Muscle of back (tissue), 13 donors: ENCODE measurements at places on chromosomes 2 and 18.

GRCh38 chr18:36406805-36407204, 109.3 kb downstream of the FHOD3 start:
- DNase-seq = no peak

DNA sequence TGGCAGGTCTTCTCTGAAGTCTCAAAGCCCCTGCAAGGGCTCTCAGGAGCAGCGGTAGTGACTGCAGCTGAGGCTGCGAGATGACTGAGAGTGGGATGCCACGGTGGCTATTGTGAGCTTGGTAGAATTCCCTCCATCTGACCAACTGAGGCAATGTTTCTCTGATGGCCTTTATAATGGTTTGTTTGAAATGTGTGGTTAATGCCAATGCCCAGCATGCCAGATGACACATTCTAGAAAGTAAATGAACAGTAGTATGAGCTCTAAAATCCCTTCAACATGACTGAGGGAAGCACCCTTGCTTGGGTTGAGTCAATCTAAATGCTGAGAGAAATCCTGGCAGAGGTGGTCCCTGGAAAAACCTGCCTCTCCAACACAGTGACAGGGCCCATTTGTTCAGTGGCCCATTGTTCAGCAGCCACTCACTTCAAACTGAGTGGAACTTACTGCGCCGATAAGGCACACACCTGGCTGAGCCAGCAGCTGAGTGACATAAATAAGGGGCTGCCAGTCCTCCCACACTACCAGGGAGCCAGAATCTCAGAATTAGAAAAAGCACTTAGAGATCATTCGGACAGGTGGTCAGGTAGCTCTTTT, 31.7 kb downstream of the SULT1C2 start:
- no peak for DNase-seq

DNA sequence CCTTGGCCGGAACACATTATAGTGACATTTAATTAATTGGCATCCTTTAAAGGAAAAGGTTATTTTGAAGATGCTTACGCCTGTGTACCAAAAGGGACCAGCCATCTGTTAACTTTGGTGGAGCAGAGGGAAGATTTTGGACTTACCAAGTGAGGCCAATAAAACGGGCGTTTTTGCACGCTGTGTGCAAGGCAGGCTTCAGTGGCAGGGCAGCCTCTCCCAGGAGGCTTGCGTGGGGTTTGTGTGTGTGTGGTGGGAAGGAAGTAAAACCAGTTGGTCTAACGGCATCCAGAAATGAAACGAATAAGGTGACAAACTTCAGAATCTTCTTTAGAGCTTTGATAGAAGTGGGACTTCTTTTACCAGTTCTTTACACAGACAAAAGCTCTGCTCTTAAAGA, 191.7 kb downstream of the PRKCE start:
- no peak for DNase-seq

DNA sequence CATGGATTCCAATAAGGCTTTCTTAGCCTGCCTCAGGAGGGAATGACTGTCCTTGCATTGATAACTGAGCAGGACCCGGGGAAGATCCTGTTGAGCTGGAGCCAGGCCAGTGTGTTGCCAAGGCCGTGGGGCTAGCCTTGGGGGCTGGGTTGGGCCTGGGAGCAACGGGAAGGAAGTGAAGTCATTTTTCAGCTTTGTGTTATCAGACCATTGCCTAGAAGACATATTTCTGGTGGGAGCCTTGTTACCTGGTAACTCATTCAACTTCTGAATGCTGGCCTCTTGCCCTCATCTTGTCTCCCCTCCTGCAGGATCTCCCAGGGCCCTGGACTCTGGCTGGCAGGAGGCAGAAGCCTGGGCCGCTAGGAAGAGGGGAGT, 92.7 kb upstream of the MGAT5 start:
- DNase-seq = no peak

- DNase-seq = no peak
These were observed 19.3 kb downstream of the PRKAG3 start for GRCh38 chr2:218812096-218812815.

DNA sequence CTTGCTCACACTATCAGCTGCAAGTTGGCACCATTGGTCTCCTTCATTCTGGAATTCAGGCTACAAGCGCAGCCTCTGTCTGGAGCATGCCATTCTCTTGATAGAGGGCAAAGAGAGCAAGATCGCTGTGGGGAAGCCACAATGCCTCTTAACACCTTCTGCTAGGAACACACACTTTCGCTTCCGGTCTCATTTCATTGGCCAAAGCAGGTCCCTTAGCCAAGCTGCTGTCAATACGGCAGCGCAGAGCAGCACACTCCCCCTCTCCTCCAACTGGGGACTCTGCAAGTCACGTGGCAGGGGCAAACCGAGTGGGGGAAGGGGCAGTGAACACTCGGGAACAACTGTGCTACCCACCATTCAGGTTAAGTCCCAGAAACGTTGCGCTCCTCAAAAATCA, 98.1 kb downstream of the MMADHC start:
- no peak for DNase-seq
